ENCODE measurements at places on chromosomes 12 and 14.

GRCh38 chr14:91464615-91465205, 45.4 kb downstream of the PPP4R3A start:
- no peak for DNase-seq

DNA sequence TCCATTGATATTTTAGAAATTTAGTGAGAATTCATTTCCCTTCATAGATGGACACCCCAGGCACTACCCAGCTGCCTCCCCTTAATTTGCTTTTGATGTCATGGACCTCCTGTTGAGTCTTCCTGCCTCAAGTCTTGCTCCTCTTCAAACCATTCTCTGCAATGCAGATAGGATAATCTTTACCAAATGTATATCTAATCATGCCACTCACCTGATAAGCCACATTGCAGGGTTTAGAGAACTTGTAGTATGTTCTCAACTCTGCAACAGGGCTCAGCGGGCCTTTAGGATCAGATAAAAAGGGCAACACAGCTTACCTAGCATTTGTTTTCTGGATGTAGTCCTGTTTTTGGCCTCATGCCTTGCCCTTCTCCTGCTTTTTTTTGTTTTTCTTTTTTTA, 234.5 kb downstream of the EMP1 start:
- no peak for DNase-seq

DNA sequence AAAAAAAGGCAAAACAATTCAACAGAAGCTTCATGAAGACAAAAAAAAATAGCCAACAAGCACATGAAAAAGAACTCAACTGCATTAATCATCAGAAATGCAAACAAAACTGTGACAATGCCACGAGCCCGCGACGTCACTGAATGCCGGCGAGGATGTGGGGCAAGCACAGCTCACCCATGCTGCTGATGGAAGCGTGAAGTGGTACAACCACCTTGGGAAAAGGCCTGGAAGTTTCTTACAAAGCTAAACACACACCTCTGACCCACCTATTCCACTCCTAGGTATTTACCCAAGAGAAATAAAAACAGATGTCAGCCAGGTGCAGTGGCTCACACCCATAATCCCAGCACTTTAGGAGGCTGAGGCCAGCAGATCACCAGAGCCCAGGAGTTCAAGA, 10.5 kb downstream of the BTBD6 start:
- DNase-seq, result no peak

DNA sequence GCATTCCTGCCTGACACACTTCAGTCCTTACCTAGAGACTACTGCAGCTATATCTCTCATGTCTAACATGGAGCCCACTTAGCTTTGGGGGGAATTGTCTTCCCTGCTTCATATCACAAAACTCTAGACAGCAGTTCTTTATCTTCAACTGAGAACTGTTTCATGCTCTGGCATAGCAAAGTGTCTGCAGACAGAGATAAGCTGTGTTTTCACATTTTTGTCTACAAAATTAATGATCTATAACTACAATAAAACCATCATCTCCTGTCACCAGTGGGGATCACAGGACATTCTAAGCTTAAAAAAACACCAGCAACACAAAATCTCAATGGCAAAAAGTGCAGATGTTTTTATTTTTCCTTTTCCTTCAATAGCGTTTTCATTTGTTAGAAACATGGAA, 137.1 kb upstream of the VRK1 start:
- no peak for DNase-seq

GRCh38 chr12:88334271-88334670, 192.2 kb downstream of the TMTC3 start:
- DNase-seq, result no peak
